ENCODE measurements at places on chromosomes 2 and 18.

GRCh38 chr2:144631636-144632035 is 111.7 kb upstream of the ZEB2 start:
- no peak for DNase-seq

DNA sequence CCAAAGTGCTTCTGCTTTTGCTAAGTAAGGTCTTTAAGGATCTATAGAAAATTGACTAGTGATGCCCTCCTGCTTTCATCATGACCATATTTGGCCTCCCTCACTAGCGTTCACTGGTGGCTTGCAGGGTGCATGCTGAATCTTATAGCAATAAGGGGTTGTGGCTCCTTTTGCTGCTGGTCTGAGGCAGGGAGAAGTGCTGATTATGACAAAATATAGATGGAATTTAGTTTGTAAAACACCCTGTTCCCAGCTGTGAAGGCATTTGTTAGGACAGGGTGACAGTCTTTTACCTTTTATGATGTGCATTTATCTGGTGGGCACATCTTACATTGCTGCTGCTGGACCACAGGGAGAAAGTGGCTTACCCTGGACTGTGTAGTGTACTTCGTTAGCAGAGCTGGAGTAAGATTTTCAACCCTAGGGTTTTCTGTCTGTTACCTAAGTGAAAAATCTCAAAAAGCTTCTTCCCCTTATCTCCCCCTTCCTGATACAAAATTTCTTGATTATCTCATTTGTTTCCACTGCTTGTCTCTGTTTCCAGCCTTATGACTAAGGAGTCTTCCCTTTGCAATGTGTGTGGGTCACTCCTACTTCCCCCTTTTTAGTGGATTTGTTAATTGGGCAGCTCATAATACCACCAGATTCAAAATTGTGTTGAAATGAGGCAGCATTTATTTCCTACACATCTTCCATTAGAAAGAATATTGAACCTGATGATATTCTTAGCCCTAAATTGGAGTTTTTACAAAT is 21.2 kb upstream of the RPL37A start:
- DNase-seq, result no peak

DNA sequence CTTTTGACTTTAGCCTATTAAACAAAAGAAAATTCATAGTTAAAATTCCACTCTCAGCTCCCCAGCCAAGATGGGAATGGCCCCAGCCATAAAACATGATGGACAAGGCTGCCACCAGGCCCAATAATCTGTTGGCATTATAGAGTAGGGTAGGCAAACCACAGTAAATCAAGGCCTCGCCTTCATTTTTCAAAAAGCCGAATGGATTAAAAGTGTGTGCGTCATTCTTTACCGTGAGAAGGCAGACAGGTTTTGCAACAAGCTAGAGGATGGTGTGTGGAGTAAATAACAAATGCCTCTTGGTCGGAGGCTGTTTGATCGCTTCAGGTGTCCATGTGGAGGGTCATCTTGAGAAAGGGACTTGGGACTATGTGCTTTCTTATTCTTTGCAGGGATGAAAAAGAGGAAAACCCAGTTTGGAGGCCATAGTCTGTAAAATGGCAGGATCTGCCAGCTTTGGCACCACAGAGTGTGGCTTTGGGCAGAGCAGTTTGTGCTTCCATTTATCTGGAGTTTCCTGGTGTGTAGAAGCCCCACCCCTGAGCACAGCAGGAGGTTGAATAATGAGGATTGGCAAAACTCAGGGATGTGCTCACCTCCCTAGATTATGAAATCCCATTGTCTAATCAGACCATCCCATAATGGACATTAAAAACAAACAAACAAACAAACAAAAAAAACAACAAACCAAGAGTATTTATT is 57.1 kb upstream of the ITGB6 start:
- DNase-seq, result peak; percentile 29

DNA sequence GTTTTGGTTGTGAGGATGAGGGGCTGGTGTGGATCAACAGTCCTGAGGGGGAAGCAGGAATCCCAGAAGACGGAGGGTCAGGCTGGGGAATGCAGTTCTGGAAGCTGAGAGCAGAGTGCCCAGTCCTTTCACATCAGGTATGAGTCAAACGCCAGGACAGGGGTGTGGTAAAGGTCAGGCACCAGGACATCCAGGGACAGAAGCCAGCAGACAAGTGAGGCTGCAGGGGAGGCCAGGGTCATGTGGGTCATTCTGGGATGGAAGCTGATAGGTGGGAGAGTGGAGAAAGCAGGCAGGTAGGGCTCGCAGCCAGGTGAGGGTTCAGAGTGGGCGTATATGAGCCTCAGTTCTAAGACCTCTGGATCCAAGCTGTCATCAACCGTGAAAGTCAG is 12.8 kb upstream of the GNLY start:
- no peak for DNase-seq
